Activated CD4-positive, alpha-beta T cell treated with anti-CD3 and anti-CD28 coated beads, Interleukin-2, amount 50 U/mL, for 24 hours (primary cell): ENCODE measurements at places on chromosomes 5 and 9.
A peak's percentile ranks its signal among the peaks of the same experiment; 100 is the strongest.

- DNase-seq: no peak
Observed at GRCh38 chr5:67425514-67425913, 228.9 kb upstream of the CD180 start.

DNA sequence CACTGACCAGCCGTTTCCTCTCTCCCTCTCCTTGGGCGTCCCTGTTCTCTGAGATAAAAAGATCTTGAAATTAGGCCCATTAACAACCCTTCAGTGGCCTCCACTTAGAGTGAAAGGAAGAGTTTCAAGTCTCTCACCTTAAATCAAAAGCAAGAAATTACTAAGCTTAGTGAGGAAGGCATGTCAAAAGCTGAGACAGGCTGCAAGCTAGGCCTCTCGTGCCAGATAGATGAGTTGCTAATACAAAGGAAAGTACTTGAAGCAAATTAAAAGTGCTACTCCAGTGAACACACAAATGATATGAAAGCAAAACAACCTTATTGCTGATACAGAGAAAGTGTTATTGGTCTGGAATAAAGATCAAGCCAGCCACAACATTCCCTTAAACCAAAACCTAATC, 331.3 kb upstream of the SEMA6A start:
- no peak for DNase-seq

DNA sequence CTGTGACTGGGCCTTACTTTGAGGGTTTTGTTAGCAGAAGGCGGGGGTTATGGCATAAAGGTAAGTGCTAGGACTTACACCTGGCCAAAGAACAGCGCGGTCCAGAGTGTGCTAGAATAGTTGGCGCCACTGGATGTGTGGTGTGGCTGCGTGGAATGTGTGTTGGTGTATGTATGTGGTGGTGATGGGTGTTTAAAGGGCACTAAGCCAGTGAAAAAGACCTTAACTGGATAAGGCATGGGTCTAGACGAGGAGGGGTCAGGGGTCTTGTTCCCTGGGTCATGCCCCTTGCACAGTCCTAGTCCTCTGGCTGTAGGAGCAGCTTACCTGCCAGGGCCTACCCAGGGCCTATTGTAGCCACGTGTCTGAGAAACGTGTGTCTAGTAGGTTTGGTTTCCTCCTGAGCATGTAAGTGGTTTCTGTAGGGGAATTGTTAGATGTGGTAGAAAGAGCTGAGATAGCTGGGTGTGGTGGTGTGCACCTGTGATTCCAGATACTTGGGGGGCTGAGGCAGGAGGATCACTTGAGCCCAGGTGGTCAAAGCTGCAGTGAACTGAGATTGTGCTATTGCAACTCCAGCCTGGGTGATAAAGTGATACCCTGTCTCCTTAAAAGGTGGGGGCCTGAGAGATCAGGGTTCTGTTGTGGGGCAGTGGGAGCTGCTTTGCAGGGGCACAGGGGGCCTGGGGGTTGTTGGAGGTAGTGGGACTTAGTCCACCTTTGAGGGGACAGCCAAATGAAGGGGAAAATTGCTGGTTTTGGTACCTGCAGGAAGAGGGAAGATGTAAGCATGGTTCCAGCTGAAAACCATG, 55.2 kb downstream of the HSPA4 start:
- DNase-seq: no peak

DNA sequence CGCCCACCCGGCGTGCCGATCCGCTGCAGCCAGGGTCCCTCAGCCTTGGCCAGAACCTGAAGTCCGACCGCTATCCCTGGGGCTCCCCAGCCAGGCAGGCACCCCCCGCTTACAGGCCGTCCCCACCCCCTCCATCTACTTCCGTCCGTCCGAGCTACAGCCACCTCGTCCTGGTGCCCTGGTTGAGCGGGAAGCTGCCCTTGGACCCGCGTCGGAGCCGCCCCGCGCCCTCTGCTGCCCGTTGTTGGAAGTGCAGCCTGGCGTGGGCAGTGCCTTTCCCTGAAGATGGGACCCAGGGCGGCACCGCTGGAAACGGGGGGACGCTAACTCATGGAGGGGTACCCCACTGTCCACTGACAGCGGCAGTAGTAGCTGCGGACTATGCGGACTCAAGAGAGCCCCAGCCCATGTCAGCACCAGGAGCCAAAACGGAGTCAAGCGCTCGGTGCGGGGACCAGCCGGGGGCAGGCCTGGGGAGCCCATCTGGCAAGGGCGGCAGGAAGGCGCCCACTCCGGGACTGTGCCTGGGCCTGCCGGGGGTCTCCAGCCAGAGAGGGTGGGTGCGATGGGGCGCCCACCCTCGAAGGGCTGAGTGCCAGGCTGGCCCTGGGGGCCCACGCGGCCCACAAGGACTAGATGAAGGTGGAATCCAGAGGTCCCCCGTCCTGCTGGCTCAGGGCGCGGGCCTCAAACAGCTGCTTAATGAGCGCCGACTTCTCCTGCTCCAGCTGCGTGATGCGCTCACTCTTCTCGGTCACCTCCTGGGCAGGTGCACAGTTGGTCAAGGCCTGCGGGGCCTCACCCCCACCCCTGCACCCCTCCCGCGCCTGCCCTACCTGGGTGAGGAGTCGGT, 6.1 kb downstream of the SAPCD2 start:
- DNase-seq: peak; percentile 44

DNA sequence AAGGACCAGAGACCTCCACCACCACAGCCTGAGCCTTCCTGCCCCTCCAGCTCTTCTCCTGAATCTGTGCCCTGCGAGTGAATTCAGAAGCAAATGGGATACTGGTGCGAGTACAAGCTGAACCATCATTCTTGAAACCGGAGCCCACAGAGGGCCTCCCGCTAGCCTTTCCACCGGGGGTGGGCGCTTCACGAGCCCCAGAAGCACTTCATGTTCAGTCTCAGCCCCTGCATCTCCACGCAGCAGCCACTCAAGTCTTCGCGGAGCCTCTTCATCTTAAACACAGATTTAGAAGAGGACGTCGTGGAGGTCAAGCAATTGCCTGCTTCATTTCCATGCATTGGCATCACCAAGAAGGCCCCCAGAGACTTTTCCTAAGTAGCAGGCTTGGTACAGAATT, 26.0 kb upstream of the OLFM1 start:
- DNase-seq: no peak

DNA sequence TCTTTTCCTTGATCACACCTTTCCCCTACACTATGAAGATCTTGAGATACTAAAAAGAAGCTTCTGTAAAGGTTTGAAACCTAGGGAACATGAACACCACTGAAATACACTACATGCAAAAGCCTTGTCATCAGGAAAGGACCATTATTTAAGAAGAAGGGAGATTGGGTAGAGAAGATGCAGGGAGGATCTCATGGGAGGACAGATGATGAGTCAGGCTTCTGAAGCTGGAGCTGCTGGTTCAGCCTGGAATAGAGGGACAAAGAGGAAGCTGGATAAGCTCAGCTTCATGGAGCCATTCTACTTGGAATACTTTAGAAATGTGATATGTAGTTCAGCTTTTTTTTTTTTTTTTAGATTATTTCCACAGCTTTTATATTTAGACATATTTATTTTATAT, 169.8 kb downstream of the MAN2A1 start:
- no peak for DNase-seq

- DNase-seq: no peak
Observed at GRCh38 chr9:129423216-129423615, 197.7 kb downstream of the C9orf50 start.

- no peak for DNase-seq
Observed at GRCh38 chr5:137145721-137146120, 353.4 kb downstream of the SPOCK1 start.

- DNase-seq: no peak
Observed at GRCh38 chr5:159638954-159639559, 277.2 kb upstream of the ADRA1B start.

- DNase-seq: no peak
Observed at GRCh38 chr5:34709861-34710673, 53.9 kb downstream of the RAI14 start.

DNA sequence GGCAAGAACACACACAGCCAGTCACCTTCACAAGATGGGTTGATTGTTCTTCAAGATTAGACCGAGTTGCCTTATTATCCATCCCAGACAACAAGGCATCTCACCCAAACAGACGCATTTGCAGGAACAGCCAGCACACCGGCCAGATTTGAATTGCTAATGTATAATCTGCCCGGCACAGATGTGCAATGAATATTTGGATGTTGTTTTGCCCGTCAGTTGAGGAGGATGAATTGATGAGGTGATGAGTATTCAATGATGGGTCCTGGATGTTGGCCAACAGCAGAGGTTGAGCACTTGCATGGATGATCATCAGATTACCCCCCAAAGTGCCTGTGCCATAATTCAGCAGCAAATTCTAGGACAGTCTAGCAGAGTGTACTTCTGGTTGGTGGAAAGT, 20.1 kb downstream of the ALG2 start:
- no peak for DNase-seq

DNA sequence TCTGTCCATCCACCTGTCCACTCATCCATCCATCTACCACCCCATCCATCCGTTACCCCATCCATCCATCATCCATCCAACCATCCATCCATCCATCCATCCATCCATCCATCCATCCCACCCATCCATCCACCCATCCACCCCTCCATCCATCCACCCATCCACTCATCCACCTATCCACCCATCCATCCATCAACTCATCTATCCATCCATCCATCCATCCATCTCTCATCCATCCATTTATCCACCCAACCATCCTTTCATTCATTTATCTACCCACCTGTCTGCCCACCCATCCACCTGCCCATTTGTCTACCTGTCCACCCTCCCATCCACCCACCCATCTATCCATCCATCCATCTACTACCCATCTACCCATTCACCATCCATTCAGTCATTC, 84.1 kb upstream of the ASS1 start:
- DNase-seq: no peak

DNA sequence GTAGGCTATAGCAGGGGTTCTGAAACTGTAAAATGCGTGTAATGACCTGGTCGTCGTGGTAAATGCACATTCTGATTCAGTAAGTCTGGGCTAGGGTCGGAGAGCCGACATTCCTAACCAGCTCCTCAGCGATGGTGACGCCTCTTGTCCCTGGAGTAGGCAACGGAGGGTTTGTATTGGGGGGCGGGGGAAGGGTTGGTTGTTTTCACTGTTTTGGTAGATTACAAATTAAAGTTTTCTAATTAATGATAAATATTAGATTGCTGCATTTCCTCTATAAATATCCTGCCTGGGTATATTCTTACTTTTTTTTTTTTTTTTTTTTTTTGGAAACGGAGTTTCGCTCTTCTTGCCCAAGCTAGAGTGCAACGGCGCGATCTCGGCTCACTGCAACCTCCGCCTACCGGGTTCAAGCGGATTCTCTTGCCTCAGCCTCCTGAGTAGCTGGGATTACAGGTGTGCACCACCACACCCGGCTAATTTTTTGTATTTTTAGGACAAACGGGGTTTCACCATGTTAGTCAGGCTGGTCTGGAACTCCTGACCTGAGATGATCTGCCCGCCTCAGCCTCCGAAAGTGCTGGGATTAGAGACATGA, 566 bp upstream of the ALDH7A1 start:
- DNase-seq: no peak

DNA sequence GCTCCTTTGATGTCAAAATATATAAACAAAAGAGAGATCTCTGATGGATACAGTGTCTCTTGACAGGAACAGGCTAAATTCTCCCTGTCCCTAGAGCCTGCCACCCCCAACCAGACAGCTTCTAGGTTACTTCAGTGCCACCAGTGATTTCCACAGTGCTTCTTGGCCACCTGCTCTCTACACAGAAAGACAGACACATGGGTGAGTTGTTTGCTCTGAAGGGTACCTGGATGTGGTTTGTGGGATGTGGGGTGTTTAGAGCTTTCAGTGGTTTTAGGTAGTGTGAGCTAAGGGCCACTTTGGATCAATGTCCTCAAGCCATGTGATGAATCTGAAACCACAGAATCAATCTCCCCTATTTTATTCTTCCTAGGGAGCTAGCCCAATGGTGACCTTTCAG, 125.4 kb downstream of the ANKRD18B start:
- no peak for DNase-seq

GRCh38 chr5:172438319-172438668, 16.0 kb downstream of the SH3PXD2B start:
- DNase-seq: no peak

DNA sequence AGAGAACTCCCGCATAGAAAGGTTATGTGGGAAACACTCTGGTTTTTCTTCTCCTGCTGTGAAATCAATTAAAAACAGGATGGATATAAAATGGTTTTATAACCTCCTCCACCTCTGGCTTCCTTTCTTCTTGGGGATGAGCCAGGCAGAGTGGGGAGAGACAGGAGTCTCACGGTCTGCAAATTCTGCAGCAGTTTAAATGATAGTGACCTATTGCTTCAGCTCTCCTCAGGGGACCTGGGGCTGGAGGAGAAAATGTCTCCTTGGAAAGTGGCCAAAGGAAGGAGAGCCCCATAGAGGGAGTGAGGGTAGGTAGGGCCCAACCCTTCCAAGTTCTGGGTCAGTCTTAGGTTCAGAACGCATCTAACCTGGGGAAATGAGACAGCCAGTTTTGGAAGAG, 118.8 kb downstream of the MTX3 start:
- DNase-seq: no peak

DNA sequence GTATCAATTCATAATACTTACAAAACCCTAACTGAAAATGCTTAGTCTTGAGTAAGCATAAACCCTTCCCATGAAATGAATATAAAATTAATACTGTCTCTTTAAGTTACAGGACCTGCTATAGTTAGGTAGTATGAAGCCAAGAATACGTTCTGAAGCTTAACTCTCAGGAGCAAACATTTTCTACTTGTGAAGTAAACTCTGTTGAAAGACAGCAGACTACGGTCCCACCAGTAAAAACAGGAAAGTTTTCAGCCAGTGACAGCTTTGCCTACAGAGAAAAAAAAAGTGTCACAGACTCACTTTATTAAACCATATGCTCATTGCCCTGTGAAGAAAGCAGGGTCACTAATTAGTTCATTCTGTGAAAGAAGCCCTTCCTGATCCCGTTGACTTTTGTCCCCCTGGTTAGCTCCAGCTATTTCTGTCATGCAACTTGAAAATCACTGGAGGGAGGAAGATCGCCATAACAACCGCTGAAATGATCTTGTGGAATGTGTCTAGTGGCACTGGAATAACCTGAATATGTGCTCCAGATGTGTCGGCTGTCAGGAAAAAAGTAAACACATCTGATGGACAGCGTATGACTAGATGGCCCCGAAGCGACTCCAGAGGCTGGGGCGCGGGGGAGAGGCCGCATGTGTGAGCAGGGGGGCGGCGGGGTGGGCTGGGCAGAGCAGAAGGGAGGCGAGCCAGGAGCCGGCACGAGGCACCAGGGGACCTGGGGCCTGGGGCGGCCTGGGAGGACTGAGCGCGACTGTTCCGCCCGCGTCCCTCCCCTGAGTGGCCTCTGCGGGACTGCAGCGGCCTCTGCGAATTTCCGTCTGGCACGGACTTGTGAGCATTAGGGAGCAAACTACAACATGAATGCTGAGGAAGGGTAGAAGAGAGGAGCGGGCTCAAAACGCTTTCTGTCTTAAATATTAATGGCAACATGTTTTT, 41.9 kb downstream of the BNC2 start:
- no peak for DNase-seq

- DNase-seq: no peak
Observed at GRCh38 chr5:71697967-71698366, 21.1 kb upstream of the CARTPT start.

- DNase-seq: no peak
Observed at GRCh38 chr5:76451031-76451701, 48.1 kb downstream of the IQGAP2 start.
